ENCODE measurements at places on chromosomes 1 and 21.

DNA sequence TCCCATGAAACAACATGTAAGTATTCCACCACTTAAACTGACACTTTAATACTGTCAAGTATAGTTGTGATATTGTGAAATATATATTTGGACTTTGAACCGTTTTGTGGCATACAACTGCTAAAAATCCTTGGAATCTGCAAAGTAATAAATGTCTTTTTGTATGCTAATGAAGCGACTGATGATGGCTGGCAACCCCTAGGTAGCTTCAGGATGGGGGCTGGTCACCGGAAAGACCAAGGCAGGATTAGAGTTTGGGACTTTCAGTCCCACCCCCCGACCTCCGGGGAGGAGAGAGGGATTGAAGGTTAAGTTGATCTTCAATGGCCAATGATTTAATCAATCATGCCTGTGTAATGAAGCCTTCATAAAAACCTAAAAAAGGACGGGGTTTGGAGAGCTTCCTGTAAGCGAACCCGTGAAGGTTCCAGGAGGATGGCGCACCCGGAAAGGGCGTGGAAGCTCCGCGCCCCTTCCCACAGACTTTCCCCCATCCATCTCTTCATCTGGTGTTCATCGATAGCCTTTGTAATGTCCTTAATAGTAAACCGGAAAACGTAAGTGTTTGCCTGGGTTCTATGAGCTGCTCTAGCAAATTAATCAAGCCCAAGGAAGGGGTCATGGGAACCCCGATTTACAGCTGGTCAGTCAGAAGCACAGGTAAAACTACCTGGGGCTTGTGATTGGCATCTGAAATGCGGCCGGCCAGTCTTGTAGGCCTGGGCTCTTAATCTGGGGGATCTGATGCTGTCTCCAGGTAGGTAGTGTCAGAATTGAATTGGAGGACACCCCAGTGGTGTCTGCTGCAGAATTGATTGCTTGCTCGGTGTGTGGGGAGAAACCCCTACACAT, 1.8 kb upstream of the ZNF281 start:
- no peak for DNase-seq

DNA sequence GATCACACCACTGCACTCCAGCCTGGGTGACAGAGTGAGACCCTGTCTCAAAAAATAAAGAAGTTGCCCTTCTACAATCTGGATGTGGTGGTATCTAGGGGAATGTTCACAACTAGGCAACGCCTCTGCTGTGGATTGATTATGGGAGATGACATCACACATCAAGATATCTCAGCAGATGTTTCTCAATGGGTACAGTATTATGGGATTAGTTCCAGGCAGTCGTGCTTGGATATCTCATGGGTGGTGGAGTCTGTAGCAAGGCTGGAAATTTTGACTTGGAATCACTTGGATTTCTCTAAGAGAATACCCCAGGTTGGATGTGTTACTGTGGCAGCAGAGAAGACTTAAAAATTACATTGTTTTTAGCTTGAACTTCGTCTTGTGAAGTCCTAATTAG, 7.7 kb downstream of the IFNAR2 start:
- DNase-seq = no peak

GRCh38 chr1:63418101-63418500, 50.7 kb downstream of the ALG6 start:
- DNase-seq = no peak

DNA sequence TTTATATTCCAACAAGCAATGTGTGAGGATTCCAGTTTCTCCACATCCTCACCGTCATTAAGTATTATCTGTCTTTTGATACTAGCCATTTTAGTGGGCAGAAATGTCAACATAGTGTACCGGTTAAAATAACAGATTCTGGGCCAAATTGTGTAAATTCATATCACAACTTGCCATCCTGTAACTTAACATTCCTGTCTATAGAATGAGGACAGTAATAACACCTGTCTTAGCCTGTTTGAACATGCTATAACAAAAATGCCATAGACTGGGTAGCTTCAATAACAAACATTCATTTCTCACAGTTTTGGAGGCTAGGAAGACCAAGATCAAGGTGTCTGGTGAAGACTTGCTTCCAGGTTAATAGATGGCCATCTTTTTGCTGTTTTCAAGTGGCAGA, 491.1 kb downstream of the PTBP2 start:
- DNase-seq = no peak

GRCh38 chr21:32425628-32426027, 13.1 kb downstream of the EVA1C start:
- DNase-seq = no peak

- DNase-seq = no peak
These were observed 62.2 kb upstream of the RUNX3 start for GRCh38 chr1:24992124-24992760.

GRCh38 chr1:27655151-27655937, 16.6 kb downstream of the IFI6 start:
- no peak for DNase-seq

- no peak for DNase-seq
These were observed 23.2 kb downstream of the GALNT2 start for GRCh38 chr1:230090194-230090711.

- no peak for DNase-seq
These were observed 269.4 kb downstream of the RWDD3 start for GRCh38 chr1:95503278-95504030.

- DNase-seq = no peak
These were observed 149.0 kb upstream of the CACYBP start for GRCh38 chr1:174850726-174851125.

All from AG09309 (cell line).